Suprapubic skin (tissue), 4 donors: ENCODE measurements at places on chromosomes 7 and 10.

DNA sequence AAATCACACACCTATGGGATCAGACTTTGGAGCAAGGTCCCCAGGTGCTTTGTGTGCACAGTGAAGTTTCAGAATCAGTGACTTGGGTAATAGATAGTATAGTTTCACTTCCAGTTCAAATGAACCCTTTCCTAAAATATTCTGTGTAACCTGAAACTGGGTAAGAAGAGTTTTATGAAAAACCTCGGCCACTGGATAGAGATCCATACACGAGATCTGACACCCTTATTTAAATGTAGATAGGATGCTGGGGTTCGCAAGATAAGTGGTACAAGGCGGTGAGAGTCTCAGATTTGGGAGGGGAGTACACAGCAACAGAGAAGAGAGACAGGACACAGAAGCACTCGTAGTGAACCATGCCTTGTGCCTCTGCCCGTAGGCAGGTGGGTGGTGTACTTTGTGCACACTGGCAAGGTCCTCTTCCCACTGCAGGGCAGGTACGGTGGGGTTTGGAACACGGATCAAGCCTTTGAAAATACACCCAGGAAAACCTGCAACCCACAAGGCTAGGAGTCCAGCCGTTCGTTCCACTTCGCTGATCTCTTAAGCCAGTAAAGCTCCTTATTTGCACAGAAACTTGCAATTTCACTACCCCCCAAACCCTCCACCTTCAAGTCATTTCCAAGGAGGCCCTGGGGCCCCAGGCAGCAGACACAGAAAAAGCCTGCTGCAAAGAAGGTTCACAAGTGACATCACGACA lies 162.8 kb downstream of the USP6NL start:
- DNase-seq, result peak; percentile 45

GRCh38 chr10:120517196-120517595 lies 60.2 kb downstream of the PLPP4 start:
- no peak for DNase-seq

DNA sequence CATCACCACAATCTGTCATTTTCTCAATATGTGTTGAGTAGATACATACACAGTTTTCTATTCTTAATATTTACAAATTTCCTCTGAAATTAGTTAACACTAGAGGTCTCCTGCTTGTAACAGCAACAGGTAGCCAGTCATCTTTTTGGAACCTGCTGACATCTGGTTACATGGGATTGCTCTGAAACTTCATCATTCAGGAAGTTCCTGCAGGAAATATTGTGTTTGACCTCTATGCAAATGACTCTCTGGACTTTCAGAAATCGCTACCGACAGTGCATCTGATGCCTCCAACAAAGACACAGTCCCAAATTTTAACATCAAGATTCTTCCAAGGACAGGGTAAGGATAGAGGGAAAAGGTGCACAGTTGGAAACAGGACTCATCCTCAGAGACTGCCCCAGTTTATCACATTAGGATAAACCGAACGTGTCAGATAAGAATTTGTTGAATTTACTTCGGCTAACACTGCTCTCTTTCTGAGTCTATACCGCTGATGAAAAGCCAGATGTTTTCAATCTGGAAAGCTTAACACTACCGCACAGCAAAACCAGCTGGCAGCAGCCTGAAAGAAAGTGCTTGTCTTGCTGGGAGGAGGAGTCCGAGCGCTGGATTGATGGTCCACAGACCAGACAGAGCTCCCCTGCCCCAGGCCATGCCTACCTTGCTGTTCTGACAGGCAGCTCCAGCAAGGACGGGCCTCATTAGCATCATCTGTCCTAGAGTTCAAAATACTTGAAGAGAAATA lies 633.4 kb downstream of the PARD3 start:
- no peak for DNase-seq

DNA sequence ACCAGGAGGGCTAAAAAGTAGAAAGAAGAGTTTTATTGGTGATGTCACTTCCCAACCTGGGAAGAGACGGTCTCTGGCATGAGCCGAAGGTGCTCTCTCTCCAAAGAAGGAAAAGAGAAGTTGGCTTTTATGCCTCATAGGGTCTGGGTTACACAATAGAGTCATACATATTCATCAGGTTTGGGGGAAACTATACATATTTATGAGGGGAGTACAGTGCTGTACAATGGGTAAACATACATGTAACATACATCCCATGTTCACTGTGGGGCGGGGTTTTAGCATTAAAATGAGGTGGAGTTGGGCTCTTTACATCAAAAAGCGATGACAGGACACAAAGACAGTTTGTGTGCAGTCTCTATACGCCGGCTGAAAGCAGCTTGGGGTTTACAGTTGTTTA lies 701.7 kb downstream of the TYW1 start:
- no peak for DNase-seq

DNA sequence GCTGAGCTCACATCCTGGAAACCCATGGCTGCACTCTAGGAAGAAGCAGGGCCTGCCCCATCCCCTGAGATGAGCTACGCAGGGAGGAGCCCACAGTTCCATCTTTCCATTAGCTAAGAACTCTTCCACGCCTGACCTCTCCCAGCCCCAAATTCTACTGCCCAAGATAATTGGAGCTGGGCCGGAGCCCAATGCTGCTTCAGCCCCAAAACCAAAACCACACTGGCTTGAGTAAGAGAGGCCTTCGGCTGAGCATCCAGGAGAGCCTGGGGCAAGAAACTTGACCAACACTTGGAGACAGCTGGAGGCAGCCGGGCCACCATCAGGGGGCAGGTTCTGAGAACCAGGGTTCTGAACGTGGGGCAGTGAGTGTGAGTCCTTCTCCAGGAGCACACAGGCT lies 116.1 kb upstream of the ZMIZ1 start:
- no peak for DNase-seq

- no peak for DNase-seq
These were observed 103.8 kb upstream of the APBB1IP start for GRCh38 chr10:26334232-26334931.

DNA sequence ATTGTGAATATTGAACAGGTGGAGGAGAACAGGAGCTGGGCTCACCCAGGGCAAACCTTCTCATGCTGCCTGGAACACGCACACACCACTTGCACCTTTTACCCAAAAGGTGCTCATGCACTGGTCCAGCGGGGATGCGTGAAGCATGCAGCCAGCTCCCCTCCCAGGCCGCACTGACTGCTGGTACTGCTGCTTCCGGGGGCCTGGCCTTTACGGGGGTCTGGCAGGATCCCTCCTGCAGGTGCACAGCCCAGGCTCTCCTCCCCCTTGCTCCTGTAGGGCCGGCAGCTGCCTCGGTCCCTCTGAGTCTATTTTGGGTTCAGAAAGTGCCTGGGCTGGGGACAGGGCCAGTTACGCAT lies 221.7 kb downstream of the DNAJB6 start:
- DNase-seq, result peak; percentile 40

DNA sequence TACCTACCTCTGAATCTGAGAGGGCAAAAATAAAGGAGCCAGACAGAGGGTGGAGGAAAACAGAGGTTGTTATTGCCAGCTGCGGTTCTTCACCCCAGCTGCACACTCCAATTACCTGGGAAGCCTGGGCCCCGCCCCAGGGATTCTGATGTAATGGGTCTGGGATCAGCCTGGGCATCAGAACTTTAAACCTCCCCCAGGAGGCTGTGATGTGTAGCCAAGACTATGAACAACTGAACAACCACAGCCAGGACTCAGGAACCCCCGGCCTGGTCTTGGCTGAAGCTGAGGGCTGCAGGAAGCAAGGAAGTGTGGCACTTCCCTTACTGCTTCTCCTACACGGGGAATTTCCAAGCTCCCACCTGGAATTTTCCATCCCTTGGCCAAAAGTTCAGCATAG lies 89.3 kb downstream of the HIP1 start:
- DNase-seq, result no peak

GRCh38 chr10:14244801-14245211 lies 85.9 kb downstream of the FRMD4A start:
- no peak for DNase-seq

- DNase-seq, result no peak
These were observed 10.1 kb upstream of the HPS1 start for GRCh38 chr10:98456686-98457482.

- DNase-seq, result peak; percentile 25
These were observed 218.3 kb downstream of the PTPRN2 start for GRCh38 chr7:158369290-158369689.

DNA sequence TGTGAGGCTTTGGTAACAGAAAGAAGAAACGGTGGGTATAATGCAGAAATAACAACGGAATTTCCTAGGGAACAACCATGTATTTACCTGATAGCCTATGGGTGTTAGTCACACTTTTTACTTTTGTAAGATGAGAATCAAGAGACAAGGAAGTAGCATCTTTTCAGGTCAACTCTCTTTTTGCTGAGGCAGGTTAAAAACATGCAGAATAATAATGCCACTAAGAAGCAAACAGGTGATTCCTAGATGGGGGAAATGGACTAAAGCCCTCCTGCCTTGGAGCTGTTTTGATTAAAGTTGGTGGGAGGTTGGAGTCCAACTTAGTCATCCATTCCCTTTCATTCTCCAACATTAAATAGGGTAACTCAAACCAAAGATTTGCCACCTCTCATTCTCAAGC lies 2.0 kb upstream of the COL28A1 start:
- DNase-seq, result no peak

GRCh38 chr7:138089080-138089901 lies 13.0 kb downstream of the AKR1D1 start:
- no peak for DNase-seq

DNA sequence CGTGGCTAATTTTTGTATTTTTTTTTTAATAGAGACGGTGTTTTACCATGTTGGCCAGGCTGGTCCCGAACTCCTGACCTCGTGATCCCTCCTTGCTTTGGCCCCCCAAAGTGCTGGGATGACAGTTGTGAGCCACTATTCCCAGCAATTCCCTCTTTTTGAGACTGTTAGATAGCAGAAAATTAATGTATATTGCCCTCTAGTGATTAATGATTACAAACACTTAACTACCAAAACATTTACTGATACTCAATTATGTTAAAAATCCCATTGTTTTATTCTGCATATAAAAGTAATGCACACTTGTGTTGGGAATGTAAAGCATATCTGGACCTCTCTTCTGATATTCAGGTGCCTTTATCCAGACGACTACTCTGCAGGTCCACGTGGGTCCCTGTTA lies 41.2 kb upstream of the COBL start:
- no peak for DNase-seq

- no peak for DNase-seq
These were observed 125.7 kb upstream of the ZNF438 start for GRCh38 chr10:31157123-31158010.

GRCh38 chr7:158000160-158000559 lies 587.5 kb downstream of the PTPRN2 start:
- DNase-seq, result no peak

DNA sequence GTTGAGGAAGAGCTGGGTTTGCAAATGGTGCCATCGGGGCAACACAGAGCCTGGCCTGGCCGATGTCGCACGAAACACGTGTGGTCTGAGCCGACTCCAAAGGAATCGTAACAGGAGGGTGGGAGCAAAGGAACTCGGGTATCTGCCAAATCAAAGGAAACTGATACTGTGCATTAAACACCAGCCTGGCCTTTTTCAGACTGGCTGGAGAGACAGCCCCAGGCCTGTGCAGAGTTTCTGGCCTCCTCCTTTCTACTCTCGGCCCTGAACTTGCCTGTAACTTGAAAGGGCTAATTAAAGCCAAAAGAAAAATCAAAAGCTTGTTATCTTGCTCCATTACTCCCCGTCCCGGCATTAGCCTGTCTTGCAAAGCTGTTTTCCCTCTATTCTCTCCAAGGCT lies 71.4 kb downstream of the PLXNA4 start:
- no peak for DNase-seq

DNA sequence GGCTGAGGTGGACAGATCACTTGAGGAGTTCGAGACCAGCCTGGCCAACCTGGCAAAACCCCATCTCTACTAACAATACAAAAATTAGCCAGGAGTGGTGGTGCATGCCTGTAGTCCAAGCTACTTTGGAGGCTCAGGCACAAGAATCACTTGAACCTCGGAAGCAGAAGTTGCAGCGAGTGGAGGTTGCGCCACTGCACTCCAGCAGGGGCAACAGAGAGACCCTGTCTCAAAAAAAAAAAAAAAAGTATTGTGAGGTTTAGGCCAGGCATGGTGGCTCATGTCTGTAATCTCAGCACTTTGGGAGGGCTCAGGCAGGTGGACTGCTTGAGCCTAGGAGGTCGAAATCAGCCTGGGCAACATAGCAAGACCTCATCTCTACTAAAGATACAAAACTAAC lies 16.0 kb downstream of the TET1 start:
- no peak for DNase-seq

- DNase-seq, result no peak
These were observed 133.7 kb upstream of the ZMIZ1 start for GRCh38 chr10:78934994-78935602.

DNA sequence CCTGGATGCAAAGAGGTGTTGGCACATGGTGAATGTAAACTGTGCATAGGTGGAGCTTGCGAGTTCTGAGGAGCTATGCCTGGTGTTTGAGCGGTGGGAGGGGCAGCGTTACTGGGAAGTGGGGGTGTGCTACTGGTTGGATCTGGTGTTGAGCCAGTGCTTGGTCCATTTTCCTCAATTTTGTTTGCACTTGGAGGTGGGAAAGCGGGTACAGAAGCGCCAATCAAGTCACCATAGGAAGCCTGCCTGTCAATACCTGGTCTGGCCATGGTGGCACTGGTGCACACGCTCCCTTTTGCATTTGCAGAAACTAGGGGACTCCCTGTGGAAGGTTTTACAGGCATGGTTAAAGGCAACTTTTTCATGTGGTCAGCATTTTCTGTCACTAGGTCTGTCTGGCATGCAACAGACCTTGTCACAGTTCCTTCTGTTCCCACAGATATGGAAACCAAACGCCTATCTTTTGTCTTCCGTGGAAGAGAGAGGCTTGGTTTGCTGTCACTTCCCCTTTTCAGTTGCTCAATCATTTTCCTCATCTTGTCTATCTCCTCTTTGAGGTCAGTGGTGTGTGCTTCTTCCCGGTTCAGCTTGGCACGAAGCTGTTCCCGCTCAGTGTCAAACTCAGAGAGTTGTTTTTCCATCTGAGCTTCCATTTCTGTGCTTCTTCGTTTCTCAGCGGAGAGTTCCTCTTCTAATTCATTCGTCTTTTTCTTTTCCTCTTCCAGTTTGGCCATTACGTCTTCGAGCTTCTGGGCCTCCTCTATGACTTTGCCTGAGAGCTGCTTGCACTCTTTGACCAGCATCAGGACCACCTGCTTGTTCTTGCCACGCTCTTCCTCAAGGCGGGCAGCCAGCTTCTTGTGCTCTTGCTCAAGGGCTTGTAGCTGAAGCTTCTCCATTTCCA lies 81.1 kb downstream of the CTTNBP2 start:
- DNase-seq, result no peak

- no peak for DNase-seq
These were observed 57.9 kb downstream of the GATA3 start for GRCh38 chr10:8112230-8112905.

GRCh38 chr10:91115618-91116390 lies 104.7 kb upstream of the PCGF5 start:
- no peak for DNase-seq

GRCh38 chr10:11236234-11236633 lies 218.6 kb downstream of the CELF2 start:
- DNase-seq, result no peak
